SW 1271 (cell line): ENCODE measurements at places on chromosomes 3 and 15.
A peak's percentile ranks its signal among the peaks of the same experiment; 100 is the strongest.

DNA sequence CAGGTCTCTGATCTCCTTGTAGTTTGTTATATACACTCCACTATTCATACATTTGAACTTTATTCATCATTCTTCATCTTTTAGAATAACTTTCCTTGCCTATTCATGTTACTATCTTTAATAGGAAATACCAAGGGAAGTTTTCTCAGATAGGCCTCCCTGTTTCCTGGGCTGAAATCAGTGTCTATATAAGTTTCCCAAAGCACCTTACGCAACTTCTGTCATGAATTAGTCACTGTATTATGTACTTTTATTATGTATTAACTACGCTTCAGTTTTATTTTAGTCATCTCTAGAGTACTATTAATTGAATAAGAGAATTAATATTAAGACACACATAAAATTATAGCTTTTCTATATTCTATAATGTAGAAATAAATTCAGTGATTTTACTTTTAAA lies 1481.5 kb downstream of the OTOL1 start:
- DNase-seq = no peak

GRCh38 chr3:109023167-109023566 lies 69.5 kb upstream of the GUCA1C start:
- DNase-seq = no peak

DNA sequence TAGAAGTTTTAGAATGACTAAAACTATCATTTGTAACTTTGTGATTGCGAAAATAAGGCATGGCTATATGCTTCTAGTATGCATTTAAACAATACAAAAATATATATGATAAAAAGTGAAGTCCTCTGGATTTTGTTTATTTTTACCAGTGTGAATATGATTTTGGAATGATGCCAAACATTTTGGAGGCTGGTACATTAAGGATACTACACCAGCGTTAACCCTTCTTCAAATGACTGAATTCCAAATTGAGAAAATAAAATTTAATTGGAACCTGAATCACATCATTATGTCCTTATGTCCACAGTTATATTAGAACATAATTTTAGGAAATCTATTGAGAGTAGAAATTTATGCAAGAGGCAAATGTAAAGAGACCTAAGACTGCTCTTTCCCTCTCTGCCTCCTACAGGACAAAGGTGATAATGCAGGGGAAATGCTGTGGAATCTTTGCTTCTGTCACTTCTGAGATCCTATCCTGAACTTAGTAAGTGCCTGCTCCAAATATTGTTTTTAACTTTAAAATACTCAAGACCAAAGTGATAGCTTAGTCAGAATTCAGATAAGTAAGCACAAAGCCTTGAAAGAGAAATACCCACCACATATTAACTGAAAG lies 121.1 kb upstream of the NANOGP8 start:
- no peak for DNase-seq

DNA sequence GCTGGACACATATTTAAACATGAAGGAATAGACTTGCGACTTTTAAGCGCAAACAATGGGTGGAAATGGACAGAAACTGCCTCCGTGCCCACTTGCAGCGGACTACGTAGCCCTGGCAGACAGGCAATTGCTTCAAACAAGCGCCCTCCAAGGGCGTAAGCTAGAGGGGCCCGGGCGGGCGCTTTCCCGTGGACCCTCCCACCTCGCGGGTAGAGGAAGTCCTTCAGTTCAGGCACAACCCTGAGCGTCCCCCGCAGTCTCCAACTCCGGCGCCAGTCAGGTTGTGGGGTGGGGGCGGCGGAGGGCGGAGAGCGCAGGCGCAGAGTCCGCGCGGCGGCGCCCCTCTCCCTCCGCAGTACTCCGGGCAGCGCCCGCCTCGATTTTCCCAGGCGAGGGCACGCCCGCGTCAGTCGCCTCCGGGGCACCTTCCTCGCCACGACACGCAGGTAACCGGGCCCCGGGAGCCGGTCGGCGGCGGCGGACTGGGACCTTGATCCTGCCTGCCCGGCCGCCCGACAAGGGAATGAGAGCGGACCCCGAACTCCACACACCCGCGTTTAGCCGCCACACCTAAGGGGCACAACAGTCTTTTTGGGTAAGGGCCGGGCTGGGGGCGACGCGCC lies at the start of gene SLC35G2:
SLC35G2 (plus strand) TSS at position 358 of the 623 bp plus-strand sequence. CDS start 35,335 bp downstream, outside the sequence.
- DNase-seq = no peak

GRCh38 chr3:66442254-66443117 lies 58.3 kb downstream of the LRIG1 start:
- DNase-seq = no peak

DNA sequence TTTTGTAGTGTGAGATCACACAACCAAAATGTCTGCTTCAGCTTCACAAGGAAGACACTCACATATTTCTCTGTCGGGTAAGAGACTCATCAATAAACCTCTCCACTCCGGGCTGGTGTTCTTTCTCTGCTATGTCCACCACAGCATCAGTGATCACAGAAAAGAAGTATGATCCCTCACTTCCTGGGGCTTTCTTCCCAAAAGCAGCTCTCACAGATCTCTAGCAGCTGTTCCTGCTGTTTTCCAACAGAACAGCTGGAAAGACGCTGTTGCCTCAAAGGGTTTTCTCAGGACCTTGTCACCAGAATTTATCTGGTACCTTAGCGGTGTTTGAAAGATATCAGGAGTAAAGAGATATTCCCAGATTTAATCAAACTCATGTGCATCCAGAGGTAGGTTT lies 46.4 kb downstream of the GATM start:
- DNase-seq = no peak

- no peak for DNase-seq
Measured at GRCh38 chr15:69666441-69666882, 213.8 kb downstream of the RPLP1 start.

DNA sequence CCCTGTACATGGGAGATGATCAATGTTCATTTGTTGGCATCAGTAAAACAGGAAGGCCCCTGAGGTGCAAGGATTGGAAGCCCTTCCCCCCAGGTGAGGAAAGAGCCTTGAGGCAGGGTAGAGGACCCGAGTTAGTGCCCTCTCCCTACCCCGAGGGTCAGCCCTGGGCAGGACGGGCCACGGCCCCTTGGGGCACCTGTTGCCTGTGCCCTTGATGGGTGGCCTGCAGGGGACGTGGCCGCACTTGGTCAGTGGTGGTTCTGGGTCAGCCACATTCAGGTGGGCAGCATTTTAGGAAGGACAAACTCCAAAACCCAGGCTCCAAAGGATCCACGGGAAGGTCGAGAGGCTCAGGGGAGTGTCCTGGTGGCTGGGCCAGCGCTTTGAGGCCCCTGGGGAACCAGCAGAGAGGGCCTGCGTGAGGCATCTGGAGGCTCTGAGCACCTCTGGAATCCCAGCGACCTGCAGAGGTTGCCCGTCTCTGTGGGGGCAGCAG lies 15.8 kb upstream of the RPUSD3 start:
- no peak for DNase-seq

- no peak for DNase-seq
Measured at GRCh38 chr3:47433796-47434195, 41.9 kb downstream of the SCAP start.

DNA sequence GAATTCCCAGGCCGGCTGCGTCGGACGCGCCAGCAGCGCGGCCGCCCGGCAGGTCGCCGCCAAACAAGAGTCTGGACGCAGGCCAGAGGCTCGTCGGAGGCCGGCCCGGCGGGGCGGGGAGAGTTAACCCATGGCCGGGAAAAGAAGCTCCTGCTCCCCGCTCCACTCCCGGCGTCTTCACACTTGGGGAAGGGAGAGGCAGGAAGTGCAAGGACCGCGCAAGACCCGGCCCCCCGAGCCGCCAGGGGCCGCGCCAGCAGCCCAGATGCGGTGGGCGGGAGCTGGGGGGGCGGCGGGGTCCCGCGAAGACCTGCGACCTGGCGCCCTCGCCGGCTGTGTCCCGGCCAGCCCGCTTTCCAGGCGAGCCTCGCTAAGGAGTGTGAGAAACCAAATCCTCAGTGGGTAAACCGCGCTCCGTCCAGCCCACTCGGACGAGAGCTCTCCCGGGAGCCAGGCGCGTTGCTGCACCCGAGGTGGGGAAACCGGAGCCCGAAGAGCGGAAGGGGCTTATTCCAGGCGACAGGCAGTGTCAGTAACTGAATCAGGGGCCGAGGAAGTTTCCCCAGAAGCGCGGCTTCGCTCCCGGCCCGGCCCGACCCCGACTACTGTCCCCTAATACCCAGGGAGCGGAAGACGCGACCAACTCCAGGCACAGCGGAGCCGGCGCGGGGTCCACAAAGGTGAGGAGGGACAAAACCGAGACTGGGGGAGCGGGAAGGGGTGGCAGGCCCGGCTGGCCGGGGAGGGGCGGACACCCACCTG lies 721 bp downstream of the ADAMTS7 start:
- DNase-seq = no peak

- DNase-seq = peak; percentile 57
Measured at GRCh38 chr15:71747128-71748083, 62.9 kb upstream of the NR2E3 start.

GRCh38 chr3:41652506-41652905 lies 309.4 kb downstream of the ULK4 start:
- no peak for DNase-seq

- DNase-seq = no peak
Measured at GRCh38 chr15:63203451-63204090, 14.2 kb downstream of the RAB8B start.

GRCh38 chr3:50660386-50660785 lies 14.3 kb upstream of the DOCK3 start:
- DNase-seq = no peak

DNA sequence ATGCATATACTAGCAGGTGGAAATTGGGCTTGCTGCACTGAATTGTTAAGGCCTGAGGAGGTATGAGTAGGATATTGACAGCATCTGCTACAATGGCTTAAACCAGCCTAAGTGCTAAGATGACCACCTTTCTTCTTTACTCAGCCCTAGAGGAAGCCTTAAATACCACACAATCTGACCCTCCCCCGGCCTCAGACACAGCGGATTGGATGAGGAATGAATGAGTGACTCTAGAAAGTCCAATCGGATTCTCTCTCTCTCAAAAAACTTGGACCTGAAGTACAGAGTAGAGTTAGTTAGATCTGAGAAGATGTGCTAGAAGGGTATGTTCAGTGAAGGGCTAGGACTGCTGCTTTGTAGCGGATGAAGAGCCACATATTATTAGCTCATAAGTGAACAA lies 39.9 kb upstream of the C3orf49 start:
- no peak for DNase-seq

DNA sequence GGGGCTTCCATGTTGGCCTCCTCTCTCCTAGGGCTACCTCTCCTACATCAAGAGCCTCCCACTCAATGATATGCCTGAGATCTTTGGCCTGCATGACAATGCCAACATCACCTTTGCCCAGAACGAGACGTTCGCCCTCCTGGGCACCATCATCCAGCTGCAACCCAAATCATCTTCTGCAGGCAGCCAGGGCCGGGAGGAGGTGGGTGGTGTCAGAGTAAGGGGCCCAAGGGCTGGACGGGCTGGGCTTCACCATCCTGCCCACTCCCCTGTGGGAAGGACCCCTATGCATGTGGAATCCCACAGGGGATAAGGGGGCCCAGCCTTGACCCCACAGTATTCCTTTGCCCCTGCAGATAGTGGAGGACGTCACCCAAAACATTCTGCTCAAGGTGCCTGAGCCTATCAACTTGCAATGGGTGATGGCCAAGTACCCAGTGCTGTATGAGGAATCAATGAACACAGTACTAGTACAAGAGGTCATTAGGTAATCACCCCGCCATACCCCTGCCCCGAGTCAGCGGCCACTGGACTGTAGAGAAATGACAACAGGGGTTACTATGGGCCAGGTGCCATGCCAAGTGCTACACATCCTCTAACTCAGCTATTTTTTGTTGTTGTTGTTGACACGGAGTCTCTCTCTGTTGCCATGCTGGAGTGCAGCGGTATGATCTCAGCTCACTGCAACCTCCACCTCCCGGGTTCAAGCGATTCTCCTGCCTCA lies 47.1 kb downstream of the SEMA3G start:
- DNase-seq = no peak

DNA sequence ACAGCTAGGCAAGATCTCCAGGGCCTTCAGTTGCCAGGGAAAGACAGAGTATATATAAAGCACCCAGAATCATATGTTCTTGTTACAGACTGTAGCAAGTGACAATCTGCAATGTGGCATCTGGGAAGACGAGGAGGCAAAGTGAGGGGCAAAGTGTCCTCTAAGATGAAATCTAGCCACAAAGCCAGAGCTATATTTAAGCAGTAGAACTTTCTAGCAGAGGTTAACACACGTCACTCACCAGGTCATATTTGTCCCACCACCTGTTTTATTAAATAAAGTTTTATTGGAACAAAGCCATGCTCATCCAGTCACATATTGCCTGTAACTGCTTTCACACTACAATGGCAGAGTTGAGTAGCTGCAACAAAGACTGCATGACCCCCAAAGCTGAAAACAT lies 51.5 kb downstream of the PDZRN3 start:
- DNase-seq = no peak

GRCh38 chr3:47414161-47414564 lies 33.3 kb downstream of the PTPN23 start:
- no peak for DNase-seq

GRCh38 chr3:167054926-167055325 lies 325.2 kb downstream of the ZBBX start:
- DNase-seq = no peak

DNA sequence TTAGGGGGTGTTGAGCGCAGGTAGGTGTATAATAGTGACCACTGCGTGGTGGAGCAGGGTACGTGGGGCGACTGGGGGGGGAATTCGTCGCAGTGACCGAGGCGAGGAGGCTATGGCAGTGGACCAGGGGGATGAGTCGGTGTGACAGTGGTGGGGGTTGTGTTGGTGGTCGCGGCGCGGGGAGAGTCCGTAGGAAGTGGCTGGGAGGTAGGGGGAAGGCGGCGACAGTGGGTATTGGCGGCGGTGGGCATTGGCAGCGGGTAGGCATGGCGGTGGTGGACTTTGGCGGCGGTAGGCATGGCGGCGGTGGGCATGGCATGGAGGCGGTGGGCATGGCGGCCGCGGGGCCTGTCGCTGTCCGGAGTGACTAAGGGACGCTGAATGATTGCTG lies 739 bp downstream of the SNRPN start:
- no peak for DNase-seq

DNA sequence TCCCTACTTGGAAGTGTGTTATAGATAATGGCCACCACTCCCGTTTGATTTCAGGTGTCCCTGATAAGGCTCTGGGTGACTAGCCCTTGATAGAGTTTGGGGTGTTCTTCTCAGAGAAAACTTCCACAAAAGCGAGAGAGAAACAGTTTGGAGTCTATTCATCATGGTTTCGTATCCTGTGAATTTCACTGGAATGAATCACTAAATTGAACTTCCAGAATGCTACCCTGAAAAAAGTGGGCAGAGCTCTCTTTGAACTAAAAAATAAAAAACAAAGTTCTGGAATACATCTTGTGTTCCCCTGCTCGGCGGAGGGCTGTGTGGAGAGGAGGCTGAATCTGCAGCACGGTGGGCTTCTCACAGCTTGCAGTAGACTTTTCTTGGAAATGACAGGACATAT lies 52.8 kb upstream of the FAM98B start:
- no peak for DNase-seq

DNA sequence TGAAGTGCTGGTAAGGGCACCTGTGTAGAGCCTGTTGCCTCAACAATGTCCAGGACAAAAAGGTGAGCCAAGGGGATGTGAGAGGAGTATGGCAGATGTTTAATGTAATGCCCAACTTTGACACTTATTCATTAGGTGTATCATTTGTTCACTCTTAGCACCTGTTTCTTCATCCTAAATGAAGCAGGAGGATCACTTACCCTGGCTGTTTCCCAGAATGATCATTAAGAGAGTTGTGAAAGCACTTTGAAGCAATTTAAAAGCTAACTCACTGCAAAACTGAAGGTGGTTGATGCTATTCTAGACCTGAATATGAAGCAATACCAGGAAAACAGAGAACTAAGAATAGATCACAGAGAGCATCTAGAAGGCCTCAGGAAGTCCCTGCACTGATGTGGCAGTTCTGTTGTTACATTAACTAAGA lies 3.4 kb upstream of the HHLA2 start:
- DNase-seq = no peak
